GM12865 (cell line): ENCODE measurements at places on chromosomes 2 and 18.

DNA sequence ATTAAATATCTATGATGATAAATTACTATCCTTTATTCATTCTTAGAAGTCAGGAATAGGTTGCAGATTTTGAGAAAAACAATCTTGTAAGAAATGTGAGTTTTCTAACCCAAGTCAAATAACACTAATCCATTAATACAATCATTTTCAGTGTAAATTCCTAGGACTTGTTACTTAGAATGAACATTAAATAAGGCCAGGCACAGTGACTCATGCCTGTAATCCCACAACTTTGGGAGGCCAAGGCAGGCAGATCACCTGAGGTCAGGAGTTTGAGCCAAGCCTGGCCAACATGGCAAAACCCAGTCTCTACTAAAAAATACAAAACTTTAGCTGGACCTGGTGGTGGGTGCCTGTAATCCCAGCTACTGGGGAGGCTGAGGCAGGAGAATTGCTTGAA, 45.8 kb upstream of the CDKL4 start:
- no peak for DNase-seq

DNA sequence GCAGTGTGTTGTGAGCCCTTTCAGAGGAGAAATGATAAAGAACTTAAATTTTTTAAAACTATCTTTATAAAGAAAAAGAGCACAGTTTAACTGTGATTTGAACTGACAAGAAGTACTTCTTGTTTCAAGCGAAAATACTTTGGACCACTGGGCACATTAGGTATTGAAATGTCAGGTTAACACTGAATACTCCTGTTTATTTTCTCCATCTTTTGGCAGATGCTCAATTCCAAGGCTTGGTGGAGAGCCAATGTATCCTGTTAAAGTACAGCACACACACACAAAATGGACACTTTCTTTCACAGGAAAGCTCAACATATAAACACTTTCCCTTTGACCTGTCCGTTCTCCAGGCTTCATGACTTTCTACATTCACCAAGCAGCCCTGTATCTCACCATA, 32.6 kb upstream of the SP3 start:
- no peak for DNase-seq

GRCh38 chr2:12688091-12688490, 28.6 kb upstream of the TRIB2 start:
- no peak for DNase-seq

GRCh38 chr2:59322870-59323269, 1081.7 kb upstream of the FANCL start:
- DNase-seq, result no peak

GRCh38 chr2:101734505-101735165, 37.1 kb downstream of the MAP4K4 start:
- DNase-seq, result no peak

DNA sequence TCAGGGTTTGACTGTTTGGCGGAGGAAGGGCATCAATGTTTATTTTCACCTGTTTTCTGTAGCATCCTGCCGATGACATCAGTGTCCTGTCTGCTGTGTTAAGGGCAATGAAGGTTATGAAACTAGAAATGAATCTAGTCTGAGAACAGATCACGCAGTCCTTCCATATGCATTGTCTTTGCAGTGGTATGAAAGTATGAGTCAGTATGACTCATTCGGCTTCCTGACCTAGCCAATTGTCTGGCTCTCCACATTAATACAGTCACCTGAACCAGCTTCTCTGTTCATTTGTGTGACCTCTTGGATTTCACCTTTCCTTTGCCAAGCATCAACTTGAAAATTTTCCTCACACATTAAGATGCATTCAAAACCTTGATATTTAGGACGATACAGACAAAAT, 353.8 kb downstream of the RND3 start:
- peak; percentile 83 for DNase-seq

DNA sequence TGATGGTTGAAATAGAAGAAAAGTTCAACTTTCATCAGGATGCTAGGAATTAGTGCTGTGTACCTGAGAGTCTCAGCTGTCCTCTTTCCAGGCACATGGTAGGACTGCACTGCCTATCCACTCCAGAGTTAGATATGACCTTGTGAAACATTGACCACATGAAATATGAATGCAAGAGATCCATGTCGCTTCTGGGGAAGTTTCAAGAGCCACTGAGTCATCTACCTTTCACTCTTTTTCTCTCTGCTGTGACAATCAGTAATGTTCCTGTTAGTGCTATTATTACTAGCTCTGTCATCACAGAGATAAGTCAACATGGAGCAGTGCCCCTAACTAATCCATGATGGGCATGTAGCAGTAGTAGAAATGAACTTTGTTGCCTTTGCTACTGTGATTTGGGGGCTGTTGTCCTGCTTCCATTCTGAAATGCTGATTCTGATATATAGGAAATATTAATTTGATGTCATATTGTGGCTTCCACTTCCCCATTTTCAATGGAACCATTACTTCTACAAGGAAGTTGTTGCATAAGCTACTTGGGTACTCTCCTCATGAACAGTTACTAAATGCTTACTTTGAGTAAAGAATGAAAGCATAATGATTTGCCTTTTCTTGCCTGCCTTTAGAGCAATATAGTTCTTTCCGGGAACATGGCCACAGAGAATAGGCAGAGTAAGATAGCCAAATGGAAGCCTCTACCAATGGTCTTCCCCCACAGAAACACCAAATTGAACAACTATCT, 192.8 kb upstream of the ZNF521 start:
- no peak for DNase-seq

GRCh38 chr2:52861596-52861995, 906.0 kb upstream of the CHAC2 start:
- no peak for DNase-seq

- DNase-seq, result no peak
Measured at GRCh38 chr2:161135951-161136593, 24.2 kb upstream of the TANK start.
